ENCODE measurements at places on chromosomes 7 and 10. TPM values are rescaled to one million over a fixed set of nuclear protein-coding genes. Genes with fewer than 3 reads are reported as not detected.
A peak's percentile ranks its signal among the peaks of the same experiment; 100 is the strongest.

DNA sequence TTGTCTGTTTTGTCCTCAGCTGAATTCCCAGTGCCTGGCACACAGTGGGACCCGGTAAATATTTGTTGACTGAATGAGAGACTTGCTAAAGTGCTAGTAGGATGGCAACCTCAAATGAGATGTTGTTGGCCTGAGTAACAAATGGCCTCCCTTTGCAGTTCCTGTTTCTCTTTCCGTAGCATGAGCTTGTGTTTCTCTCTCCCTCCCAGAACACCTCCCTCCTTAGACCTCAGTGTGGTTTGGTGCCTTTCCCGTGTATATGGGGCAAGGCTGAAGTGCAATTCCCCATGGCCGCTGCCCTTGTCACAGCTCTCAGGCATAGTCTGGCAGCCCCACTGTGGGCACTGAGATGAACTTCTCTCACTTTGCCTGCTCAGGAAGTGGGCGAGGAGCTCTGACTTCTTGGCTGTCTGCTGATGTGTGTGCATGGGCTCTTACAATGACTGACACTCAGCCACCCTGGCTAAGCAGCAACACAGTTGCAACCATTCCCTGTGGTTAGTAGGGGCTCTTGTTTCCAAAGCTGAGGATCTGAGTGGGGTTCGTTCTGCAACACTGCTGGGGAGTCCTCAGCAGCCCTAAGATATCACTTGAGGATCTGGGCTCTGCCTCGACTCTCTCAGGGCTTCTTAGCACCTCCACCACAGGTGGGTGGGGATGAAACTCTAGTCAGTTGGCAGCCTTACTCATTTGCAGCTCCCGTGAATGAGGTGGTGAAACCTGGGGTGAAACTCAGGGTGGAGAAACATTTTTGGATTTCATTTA, 136.1 kb downstream of the ICA1 start:
- H3K36me3 ChIP-seq: no peaks in the 10 kb centered on the region
- no peaks in the 10 kb centered on the region for H3K27me3 ChIP-seq
- no peak for DNase-seq
- no peak overlapping the region for H3K27ac ChIP-seq
- H3K4me3 ChIP-seq: no peak overlapping the region

GRCh38 chr10:94439275-94439861, 37.0 kb downstream of the TBC1D12 start:
- peaks cover 3% of the 10 kb centered on the region for H3K4me1 ChIP-seq
- H3K27ac ChIP-seq: no peak overlapping the region
- no peak overlapping the region for H3K4me3 ChIP-seq
- DNase-seq: peak; percentile 52
- H3K27me3 ChIP-seq: no peaks in the 10 kb centered on the region
- H3K36me3 ChIP-seq: no peaks in the 10 kb centered on the region

DNA sequence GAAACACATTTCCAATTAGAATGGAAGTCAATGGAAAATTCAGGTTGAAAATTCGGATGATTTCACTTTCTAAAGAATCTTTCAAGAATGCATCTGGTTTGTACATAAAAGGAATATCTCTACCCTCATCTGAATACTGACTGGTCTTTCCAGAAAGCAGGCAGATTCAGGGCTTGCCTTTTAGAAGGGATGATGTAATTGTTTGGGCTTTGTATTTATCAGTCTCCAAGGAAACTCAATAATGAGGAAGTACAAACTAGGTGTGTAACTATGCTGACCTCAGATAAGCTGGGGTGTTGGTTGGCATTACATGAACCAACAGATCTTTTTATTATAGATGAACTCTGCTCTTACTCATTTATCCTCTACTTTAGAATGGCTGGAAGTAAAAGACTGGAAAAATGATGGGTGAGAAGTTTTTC, 24.1 kb downstream of the PDLIM1 start:
- H3K27ac ChIP-seq: peak overlapping the region; percentile 75
- H3K36me3 ChIP-seq: no peaks in the 10 kb centered on the region
- H3K4me1 ChIP-seq: peaks cover 6% of the 10 kb centered on the region
- H3K4me3 ChIP-seq: no peak overlapping the region
- H3K27me3 ChIP-seq: no peaks in the 10 kb centered on the region
- DNase-seq: no peak

DNA sequence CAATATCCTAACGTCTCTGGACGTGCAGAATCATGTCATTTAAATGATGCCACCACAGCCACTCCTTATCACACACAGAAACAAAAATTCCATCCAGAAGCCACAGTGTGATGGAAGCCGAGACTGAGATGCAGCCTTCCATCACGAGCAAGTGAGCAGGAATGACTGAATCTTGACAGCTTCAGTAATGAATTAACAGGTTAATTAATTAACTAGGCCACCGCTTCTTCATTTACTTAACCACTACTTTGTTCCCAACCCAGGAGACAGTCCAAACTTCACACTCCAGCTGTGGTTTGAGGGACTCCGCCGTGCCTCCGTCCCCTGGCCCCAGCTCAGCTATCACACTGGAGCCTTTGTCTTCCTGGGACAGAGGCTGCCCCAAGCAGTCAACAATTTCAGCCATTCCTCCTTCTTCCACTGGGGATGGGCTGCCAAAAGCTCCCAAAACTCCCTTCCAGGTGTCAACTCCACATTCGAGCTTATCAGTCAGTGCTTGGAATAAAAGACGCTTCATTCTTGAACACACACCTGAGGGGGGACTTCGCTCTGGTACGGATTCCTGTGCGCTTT, 65.9 kb downstream of the FGFR2 start:
- H3K27ac ChIP-seq: no peak overlapping the region
- peaks cover under 1% of the 10 kb centered on the region for H3K36me3 ChIP-seq
- DNase-seq: no peak
- H3K4me3 ChIP-seq: no peak overlapping the region
- H3K4me1 ChIP-seq: no peaks in the 10 kb centered on the region

GRCh38 chr10:46092524-46093081, 46.5 kb upstream of the MSMB start:
- H3K4me1 ChIP-seq: no peaks in the 10 kb centered on the region
- no peaks in the 10 kb centered on the region for H3K36me3 ChIP-seq
- no peaks in the 10 kb centered on the region for H3K27me3 ChIP-seq
- no peak overlapping the region for H3K4me3 ChIP-seq
- no peak overlapping the region for H3K27ac ChIP-seq

DNA sequence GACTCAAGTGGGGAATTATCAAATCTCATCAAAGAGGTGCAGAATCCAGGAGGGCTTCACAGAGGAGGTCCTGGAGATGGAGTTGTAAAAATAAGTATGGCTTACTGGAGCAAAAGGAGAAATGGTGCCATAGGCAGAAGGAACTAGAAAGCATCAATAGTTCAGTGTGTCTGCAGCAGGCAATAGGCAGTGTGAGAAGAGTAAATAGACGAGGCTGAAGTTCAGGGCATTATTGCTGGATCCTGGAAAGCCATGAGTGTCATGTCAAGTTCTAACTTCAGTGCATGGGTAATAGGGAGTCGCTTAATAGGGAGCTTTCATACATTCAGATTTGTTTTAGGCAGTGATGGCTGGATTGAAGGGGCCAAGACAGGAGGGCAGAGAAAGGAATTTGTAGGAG, 39.3 kb downstream of the CYP26A1 start:
- H3K4me1 ChIP-seq: no peaks in the 10 kb centered on the region
- H3K27me3 ChIP-seq: no peaks in the 10 kb centered on the region
- DNase-seq: no peak
- H3K4me3 ChIP-seq: no peak overlapping the region
- no peaks in the 10 kb centered on the region for H3K36me3 ChIP-seq
- H3K27ac ChIP-seq: no peak overlapping the region

- H3K4me3 ChIP-seq: no peak overlapping the region
- DNase-seq: no peak
- no peaks in the 10 kb centered on the region for H3K36me3 ChIP-seq
- peaks cover 1% of the 10 kb centered on the region for H3K4me1 ChIP-seq
- H3K27me3 ChIP-seq: no peaks in the 10 kb centered on the region
Observed at GRCh38 chr10:14616955-14617730, 157.6 kb downstream of the FAM107B start.

- no peaks in the 10 kb centered on the region for H3K27me3 ChIP-seq
- H3K27ac ChIP-seq: no peak overlapping the region
- no peaks in the 10 kb centered on the region for H3K36me3 ChIP-seq
- DNase-seq: no peak
- no peaks in the 10 kb centered on the region for H3K4me1 ChIP-seq
Observed at GRCh38 chr10:36721871-36722270, 403.5 kb upstream of the ANKRD30A start.

- no peak for DNase-seq
- H3K4me1 ChIP-seq: no peaks in the 10 kb centered on the region
- no peak overlapping the region for H3K4me3 ChIP-seq
- H3K27me3 ChIP-seq: no peaks in the 10 kb centered on the region
- no peak overlapping the region for H3K27ac ChIP-seq
Observed at GRCh38 chr7:81529785-81530184, 240.1 kb downstream of the HGF start.

DNA sequence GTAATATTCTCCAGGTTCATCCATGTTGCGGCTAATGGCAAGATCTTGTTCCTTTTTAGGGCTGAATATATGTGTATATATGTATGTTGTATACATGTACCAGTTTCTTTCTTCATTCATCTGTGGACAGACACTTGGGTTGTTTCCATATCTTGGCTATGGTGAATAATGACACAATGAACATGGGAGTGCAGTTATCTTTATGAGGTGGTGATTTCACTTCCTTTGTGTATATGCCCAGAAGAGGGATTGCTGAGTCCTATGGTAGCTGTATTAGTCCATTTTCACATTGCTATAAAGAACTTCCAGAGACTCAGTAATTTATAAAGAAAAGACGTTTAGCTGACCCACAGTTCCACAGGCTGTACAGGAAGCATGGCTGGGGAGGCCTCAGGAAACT, 17.1 kb upstream of the TSPAN15 start:
- H3K4me1 ChIP-seq: no peaks in the 10 kb centered on the region
- H3K27ac ChIP-seq: no peak overlapping the region
- no peaks in the 10 kb centered on the region for H3K27me3 ChIP-seq
- H3K36me3 ChIP-seq: no peaks in the 10 kb centered on the region
- H3K4me3 ChIP-seq: no peak overlapping the region

DNA sequence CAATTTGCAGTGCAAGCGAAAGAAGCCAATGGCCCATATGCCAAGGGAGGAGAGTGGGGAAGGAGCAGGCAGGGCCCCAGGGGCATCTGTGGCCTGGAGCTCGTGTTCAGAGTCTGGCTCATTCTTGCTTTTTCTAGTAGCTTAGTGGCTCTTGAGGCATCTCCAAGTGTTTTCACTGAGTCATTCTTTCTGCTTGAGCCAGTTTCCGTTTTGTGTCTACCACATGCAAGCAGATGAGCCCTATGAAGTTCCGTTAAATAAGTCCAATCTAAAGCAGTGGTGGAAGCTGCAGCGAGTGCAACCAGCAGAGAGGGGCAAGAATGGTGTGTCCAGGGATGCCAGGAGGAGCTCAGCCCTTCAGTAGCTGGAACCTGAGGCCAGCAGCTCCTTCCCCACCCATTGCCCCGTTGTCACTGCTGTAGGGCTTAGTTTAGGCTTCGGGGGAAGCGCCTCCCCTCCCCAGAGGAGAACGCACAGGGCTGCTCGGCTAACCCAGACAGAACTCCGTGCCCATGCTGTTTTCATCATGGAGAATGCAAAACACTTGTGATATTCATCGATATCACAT, 57.4 kb upstream of the EBF3 start:
- H3K4me3 ChIP-seq: no peak overlapping the region
- no peaks in the 10 kb centered on the region for H3K4me1 ChIP-seq
- H3K27ac ChIP-seq: no peak overlapping the region
- no peak for DNase-seq
- H3K27me3 ChIP-seq: no peaks in the 10 kb centered on the region

DNA sequence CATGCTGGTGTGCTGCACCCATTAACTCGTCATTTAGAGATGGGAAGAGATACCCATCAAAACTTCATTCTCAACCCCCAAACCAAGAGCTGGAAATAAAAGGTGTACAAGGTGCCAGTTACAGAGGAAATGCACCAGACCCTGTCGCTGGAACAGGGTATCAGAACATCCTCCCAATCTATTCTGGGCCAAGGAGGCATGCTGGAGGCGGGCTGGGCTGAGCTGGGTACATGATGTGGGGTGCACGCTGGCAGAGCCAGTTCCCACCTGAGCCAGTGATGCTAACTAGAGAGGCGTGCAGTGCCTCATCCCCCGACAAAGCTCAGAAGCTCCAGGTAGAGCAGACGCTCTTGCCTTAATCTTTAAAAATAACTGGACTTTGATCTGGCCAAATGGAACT, 70.1 kb downstream of the NPSR1 start:
- no peak overlapping the region for H3K27ac ChIP-seq
- DNase-seq: no peak

GRCh38 chr10:81280497-81281479, 594.2 kb upstream of the NRG3 start:
- no peak for DNase-seq
- no peak overlapping the region for H3K27ac ChIP-seq
- H3K4me1 ChIP-seq: no peaks in the 10 kb centered on the region
- no peak overlapping the region for H3K4me3 ChIP-seq
- no peaks in the 10 kb centered on the region for H3K36me3 ChIP-seq

DNA sequence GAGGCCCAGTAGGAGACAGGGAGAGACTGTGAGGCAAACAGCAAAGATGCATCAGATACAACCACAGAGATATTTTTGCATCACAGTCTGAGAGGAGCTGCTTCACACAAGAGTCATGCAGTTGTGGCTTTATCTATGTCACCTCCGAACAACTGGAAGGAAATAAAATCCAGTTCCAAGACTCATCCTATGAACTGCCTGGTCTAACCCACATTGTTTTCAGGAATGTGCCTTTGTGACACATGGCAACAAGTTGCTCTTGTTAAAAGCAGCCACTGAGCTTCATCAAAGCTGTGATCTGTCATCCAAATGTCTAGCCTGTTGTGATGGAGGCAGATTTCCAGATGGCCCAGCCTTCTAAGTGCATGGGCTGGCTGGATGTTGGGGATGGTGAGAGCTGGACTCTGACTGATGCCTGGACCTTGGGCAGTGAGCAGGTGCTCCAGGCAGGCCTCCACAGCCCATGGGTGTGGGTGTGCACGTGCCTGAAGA, 255.0 kb downstream of the BMPER start:
- H3K36me3 ChIP-seq: no peaks in the 10 kb centered on the region
- DNase-seq: no peak
- H3K4me1 ChIP-seq: no peaks in the 10 kb centered on the region
- no peak overlapping the region for H3K4me3 ChIP-seq
- H3K27ac ChIP-seq: no peak overlapping the region

The FAM204A gene
- 60.5 TPM for total RNA-seq

The DYDC1 gene
- total RNA-seq: not detected

The RAB18 gene
- total RNA-seq: 103 TPM

The GGCT gene
- total RNA-seq: 16.7 TPM

The OLAH gene
- 1.1 TPM for total RNA-seq

The FAM25A gene
- not detected for total RNA-seq

The LRRC61 gene
- 2.6 TPM for total RNA-seq

All from aorta (tissue), 5 donors.